ENCODE measurements at places on chromosomes 11 and 22.

GRCh38 chr22:38824585-38824984, 19.2 kb downstream of the NPTXR start:
- no peak for DNase-seq

DNA sequence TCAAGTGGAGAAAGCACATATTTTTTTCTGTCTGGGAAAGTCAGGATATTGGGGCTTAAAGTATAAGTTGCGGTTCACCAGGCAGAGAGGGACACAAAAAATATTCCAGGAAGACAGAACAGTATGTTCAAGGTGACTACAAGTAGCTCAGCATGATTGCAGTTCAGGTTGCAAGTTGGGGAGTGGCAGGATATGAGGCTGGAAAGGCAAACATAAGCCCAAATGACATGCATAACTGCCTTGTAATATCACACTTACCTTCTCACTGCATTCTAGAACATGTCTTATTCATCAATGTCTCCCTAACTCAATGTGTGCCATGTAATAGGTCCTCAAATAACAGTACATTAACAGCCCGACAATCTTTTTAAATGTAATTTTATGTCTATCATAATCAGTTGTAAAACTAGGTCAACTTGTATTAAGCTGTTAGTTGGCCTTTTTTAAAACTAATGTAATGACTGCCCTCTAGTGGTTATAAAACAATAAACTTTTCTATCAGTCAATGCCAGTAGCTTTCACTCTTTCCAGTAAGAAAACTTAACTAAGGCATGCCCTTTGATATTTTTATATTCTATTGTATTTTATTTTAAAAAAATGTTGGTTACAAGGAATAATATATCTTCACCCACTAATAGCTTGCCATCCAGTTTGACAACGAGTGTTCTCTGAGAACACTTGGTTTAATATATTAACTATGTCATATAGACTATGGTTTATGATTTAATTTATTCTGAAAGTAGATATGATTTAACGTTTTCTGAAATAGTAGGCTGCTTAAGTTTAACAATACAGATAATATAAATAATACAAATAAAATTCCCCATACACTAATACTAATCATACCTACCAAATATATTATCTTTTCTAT, 39.4 kb upstream of the CFAP300 start:
- DNase-seq, result no peak

- DNase-seq, result no peak
These were observed 2.1 kb upstream of the PHLDB1 start for GRCh38 chr11:118605116-118605867.

DNA sequence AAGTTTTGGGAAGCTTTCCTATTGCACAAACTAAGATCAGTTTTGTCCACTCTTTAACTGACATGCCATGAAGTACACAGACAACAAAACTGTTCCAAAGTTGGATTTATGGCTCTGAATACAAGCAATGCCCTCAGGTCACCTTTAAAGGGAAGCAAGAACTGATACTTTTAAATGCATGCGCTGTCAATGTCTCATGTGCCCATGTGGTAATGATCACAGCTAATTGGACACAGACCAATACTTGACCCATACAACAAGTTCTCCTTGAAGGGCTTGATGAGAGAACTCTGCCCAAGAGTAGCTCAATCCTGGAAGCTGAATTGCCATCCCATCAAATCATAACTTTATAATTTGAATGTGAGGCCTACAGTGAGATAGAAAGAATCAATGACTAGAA, 624.9 kb downstream of the ETS1 start:
- no peak for DNase-seq

- no peak for DNase-seq
These were observed 651 bp upstream of the FAM83F start for GRCh38 chr22:39994041-39994565.

DNA sequence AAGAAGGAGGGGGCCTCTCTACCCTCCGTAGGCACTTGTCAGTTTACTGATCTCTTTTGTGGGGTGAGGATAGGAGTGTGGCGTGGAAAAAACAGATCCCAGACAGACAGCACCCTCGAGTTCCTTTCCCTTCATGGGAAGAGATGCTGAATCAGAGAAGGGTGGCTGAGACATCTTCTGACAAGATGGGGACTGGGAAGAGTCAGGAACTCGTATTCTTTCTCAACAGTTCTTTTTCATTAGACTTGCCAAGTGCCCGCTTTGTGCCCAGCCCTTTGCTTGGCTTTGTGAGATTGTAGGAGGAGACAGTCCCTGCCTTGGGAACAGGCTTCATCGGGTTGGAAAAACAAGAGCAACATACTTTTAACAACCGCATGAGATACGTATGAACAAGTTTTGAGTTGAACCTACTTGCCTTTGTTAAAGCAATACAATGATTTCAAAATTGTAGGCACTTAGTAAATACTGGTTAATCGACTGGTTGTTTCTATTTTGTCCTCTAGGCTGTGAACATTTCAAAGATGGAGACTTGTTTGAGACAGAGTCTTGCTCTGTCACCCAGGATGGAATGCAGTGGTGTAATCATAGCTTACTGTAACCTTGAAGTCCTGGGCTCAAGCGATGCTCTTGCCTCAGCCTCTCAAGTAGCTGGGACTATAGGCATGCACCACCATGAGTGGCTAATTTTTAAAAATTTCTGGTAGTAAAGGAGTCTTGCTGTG, 1.1 kb downstream of the RRM1 start:
- DNase-seq, result no peak

DNA sequence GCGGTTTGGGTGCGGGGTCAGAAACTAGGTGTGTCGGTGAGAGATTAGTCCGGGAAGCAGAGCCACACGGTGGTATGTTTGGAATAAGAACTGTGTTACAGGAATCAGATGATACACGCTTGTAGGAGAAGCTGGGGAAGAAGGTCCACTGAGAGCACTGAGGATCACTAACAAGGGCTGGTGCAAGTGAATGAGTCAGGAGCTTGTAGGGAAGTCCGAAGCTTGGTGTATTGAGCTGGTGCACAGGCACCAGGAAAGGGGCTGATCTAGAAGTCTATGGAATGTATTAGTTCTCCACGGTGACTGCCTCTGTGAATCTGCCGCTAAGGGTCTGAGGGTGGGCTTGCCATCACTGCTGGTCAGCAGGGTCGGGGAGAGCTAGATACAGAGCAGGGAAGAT, 18.8 kb upstream of the GRK3 start:
- no peak for DNase-seq

GRCh38 chr11:9847636-9848035, 183.8 kb downstream of the SWAP70 start:
- no peak for DNase-seq

Measured in activated CD8-positive, alpha-beta memory T cell treated with anti-CD3 and anti-CD28 coated beads for 48 hours (primary cell).